ENCODE measurements at places on chromosomes 12 and 14. TPM values are rescaled to one million over a fixed set of nuclear protein-coding genes. Genes with fewer than 3 reads are reported as not detected.

- peaks cover 6% of the 10 kb centered on the region for H3K4me1 ChIP-seq
- no peak overlapping the region for H3K27ac ChIP-seq
- no peak for DNase-seq
- no peaks in the 10 kb centered on the region for H3K36me3 ChIP-seq
- H3K27me3 ChIP-seq, result peaks cover 2% of the 10 kb centered on the region
- H3K4me3 ChIP-seq, result no peak overlapping the region
These were observed 458.8 kb upstream of the SOX5 start for GRCh38 chr12:24408305-24408704.

CABP1 gene
- total RNA-seq, result not detected

GRCh38 chr12:6088921-6089747, 35.3 kb downstream of the VWF start:
- H3K4me3 ChIP-seq, result no peak overlapping the region
- H3K27me3 ChIP-seq, result no peaks in the 10 kb centered on the region
- DNase-seq, result no peak
- no peaks in the 10 kb centered on the region for H3K4me1 ChIP-seq
- H3K27ac ChIP-seq, result no peak overlapping the region
- H3K36me3 ChIP-seq, result no peaks in the 10 kb centered on the region

GRCh38 chr12:125860672-125861288, 795.5 kb downstream of the AACS start:
- no peak for DNase-seq
- H3K4me1 ChIP-seq, result no peaks in the 10 kb centered on the region
- H3K27ac ChIP-seq, result no peak overlapping the region
- H3K27me3 ChIP-seq, result no peaks in the 10 kb centered on the region
- H3K4me3 ChIP-seq, result no peak overlapping the region

GRCh38 chr14:94974893-94975292, 182.4 kb downstream of the DICER1 start:
- no peaks in the 10 kb centered on the region for H3K36me3 ChIP-seq
- no peaks in the 10 kb centered on the region for H3K27me3 ChIP-seq
- H3K27ac ChIP-seq, result no peak overlapping the region
- no peaks in the 10 kb centered on the region for H3K4me1 ChIP-seq

- no peak overlapping the region for H3K27ac ChIP-seq
- no peaks in the 10 kb centered on the region for H3K4me1 ChIP-seq
- H3K4me3 ChIP-seq, result no peak overlapping the region
These were observed 211.5 kb downstream of the PRKD1 start for GRCh38 chr14:29716150-29716549.

PTHLH gene
- not detected for total RNA-seq

AMIGO2 gene
- 10.0 TPM for total RNA-seq

GRCh38 chr12:109476807-109477184, 304 bp downstream of the KCTD10 start:
- peak overlapping the region; percentile 72 for H3K27ac ChIP-seq
- no peaks in the 10 kb centered on the region for H3K27me3 ChIP-seq
- H3K4me1 ChIP-seq, result peaks cover 19% of the 10 kb centered on the region
- H3K36me3 ChIP-seq, result peaks cover 4% of the 10 kb centered on the region
- H3K4me3 ChIP-seq, result peak overlapping the region; percentile 93
- no peak for DNase-seq

- H3K4me1 ChIP-seq, result no peaks in the 10 kb centered on the region
- H3K27me3 ChIP-seq, result peaks cover 11% of the 10 kb centered on the region
- no peaks in the 10 kb centered on the region for H3K36me3 ChIP-seq
These were observed 27.8 kb upstream of the GPR132 start for GRCh38 chr14:105093038-105093430.

AKT1 gene
- total RNA-seq, result 99.7 TPM

- no peaks in the 10 kb centered on the region for H3K4me1 ChIP-seq
- H3K27me3 ChIP-seq, result no peaks in the 10 kb centered on the region
- no peaks in the 10 kb centered on the region for H3K36me3 ChIP-seq
- H3K4me3 ChIP-seq, result no peak overlapping the region
These were observed 32.7 kb upstream of the PRPF39 start for GRCh38 chr14:45051180-45051579.

ALX1 gene
- total RNA-seq, result not detected

LUM gene
- 1.1 TPM for total RNA-seq

DNA sequence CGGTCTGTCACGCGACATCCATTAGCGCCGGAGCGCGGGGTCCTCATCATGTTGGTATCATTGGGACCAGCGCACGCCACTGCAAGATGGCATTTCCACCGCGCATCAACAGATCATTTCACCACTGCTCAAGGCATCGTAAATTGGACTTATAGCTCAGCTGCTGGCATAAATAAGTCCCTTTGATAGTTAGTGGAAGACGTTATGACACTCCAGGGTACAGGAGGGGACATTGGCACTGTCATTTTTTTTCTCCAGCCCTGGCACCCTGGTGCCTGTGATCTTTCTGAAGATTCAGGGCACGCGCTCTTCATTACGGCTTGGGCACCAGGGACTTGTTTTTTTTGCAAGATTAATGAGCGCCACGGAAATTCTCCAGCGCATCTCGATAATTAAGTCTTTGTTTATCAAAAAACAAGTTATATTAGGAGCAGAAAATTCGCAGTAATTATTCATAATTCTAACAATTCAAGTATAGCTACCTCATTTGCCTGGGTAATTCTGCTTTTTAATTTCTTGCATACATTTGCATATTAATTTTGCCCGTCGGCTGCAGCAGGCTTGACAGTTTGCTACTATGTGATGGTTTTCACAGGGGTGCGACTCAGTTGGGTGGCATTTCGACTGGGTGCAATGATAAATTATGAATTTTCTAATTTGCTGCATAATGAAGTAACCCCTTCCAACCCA, 167.7 kb downstream of the VRK1 start:
- no peak for DNase-seq
- no peak overlapping the region for H3K4me3 ChIP-seq
- peak overlapping the region; percentile 78 for H3K27ac ChIP-seq

DNA sequence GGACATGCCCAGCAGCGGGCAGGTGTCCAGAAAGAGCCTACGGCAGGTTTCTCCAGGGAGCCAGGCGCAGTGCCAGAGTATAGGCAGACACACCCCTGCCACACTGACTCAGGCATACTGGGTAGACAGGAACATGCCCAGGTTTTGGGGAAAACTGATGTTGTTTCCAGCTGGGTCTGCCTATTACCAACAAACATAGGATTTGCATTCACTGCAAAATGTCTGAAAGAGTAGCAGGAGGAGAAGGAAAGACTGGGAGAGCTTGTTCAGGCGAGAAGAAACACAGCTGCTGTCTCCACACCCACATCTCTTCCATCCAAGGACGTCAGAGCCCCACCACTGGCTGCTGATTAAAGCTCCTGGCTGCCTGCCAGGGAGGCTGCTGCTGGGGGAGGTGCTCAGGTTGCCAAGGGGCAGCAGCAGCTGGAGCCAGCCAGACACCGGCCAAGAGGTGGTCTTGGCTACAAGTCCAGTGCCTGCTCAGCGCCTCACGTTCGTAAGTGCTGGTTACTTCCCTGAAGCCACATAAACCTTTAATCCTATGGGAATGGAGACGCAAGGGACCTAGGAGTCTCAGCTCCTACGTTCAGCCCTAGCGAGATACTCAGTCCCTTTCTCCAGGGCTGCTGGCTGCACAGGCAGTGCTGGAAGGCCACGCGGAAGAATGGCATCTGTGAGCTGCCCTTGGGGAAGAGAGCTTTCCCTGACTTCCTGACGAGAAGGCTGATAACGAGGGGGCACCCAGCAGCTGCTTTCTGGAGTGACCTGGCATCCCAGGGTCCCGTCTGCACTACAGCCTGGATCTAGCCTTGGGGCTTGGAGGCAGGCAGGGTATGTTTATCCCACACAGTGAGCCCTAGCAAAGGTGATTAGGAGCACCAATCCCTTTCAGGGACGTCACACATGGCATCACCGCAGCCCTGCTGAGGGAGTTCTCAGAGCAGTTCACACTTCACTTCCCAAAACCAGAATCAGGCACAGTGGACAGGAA, 58.1 kb downstream of the PLEKHG3 start:
- H3K4me1 ChIP-seq, result no peaks in the 10 kb centered on the region
- no peaks in the 10 kb centered on the region for H3K36me3 ChIP-seq
- DNase-seq, result no peak
- H3K27ac ChIP-seq, result no peak overlapping the region
- peaks cover 18% of the 10 kb centered on the region for H3K27me3 ChIP-seq
- H3K4me3 ChIP-seq, result no peak overlapping the region

- no peaks in the 10 kb centered on the region for H3K4me1 ChIP-seq
- no peak overlapping the region for H3K27ac ChIP-seq
- no peak for DNase-seq
- H3K36me3 ChIP-seq, result no peaks in the 10 kb centered on the region
These were observed 13.9 kb downstream of the PNMA1 start for GRCh38 chr14:73700325-73700724.

DNA sequence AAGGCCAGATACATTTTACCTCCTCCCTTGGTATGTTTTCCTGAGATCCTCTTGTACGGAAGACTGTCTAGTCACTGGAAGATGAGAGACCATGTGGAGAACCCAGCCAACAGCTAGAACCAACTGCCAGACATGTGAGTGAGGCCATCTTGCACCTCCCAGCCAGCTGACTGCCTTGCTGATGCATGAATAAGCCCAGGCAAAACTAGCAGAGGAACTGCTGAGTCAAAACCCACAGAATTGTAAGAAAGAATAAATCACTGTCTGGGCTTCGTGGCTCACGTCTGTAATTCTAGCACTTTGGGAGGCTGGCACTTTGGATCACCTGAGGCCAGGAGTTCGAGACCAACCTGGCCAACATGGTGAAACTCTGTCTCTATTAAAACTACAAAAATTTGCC, 160.0 kb downstream of the TPH2 start:
- no peaks in the 10 kb centered on the region for H3K36me3 ChIP-seq
- no peaks in the 10 kb centered on the region for H3K4me1 ChIP-seq
- no peak overlapping the region for H3K27ac ChIP-seq
- no peaks in the 10 kb centered on the region for H3K27me3 ChIP-seq

TMEM121 gene
- total RNA-seq, result 3.0 TPM

HOXC12 gene
- not detected for total RNA-seq

DNA sequence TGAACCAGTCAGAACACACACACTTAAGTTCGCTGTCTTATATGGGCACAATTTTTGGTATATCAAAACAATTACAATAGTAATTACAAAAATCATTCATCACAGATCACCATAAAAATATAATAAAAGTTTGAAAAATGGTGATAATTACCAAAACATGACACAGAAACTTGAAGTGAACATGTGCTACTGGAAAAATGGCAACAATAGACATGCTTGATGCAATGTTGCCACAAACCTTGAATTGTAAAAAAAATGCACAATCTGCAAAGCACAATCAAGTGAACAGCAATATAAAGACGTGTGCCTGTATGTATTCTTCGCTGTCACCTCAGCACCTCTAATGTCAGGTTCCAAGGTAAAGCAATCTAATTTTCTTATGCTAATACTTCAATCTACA, 117.6 kb downstream of the PRKD1 start:
- no peaks in the 10 kb centered on the region for H3K4me1 ChIP-seq
- no peak overlapping the region for H3K4me3 ChIP-seq
- no peaks in the 10 kb centered on the region for H3K27me3 ChIP-seq
- no peak overlapping the region for H3K27ac ChIP-seq
- H3K36me3 ChIP-seq, result no peaks in the 10 kb centered on the region

DNA sequence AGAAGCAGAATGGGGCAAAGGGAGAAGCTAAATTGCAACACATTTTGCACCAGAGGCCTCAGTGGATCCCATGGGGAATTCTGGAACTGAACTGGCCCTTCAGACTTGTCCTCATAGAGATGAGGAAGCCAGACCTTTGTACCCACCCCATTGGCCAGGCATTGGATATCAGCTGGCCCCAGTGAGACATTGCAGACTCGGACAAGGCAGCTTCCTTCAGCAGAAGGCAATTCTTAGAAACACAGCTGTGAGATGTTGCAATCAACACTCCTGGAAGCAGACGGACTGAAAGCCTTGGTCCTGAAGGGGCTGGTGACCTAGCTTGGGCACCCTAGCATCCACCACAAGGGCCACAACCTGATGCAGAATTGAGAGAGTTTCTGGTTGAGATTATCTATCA, 218.1 kb downstream of the MSRB3 start:
- no peaks in the 10 kb centered on the region for H3K36me3 ChIP-seq
- peaks cover 3% of the 10 kb centered on the region for H3K27me3 ChIP-seq
- no peak overlapping the region for H3K27ac ChIP-seq
- no peak overlapping the region for H3K4me3 ChIP-seq

DNA sequence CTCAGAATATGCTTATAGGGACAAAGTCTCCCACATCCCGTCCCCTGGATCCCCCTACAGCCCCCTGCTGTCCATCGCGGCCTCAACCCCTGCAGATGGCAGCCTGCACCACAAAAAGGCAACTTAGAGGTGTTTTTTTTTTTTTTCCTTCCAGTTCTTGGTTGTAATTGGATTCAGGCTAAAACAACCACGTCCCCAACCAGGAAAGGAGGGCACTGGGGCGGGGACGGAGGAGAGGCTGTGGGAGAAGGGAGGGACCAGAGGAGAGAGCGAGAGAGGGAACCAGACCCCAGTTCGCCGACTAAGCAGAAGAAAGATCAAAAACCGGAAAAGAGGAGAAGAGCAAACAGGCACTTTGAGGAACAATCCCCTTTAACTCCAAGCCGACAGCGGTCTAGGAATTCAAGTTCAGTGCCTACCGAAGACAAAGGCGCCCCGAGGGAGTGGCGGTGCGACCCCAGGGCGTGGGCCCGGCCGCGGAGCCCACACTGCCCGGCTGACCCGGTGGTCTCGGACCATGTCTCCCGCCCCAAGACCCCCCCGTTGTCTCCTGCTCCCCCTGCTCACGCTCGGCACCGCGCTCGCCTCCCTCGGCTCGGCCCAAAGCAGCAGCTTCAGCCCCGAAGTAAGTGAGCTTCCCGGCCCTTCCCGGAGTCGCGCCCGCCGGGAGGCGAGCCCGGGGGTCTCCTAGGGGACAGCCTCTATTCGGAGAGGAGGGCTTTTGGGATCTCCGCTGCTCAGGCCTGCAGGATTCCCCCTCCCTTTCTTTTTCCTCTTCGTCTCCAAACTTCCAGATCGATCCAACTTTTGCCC, at the start of gene MMP14:
Gene MMP14, plus strand, starts transcription at position 285 of the 813 bp plus-strand sequence. Its CDS starts 233 bp downstream, at position 518.
- H3K4me1 ChIP-seq, result peaks cover 6% of the 10 kb centered on the region
- peaks cover 20% of the 10 kb centered on the region for H3K36me3 ChIP-seq
- H3K4me3 ChIP-seq, result peak within 1 kb of the TSS; percentile 78
- DNase-seq, result no peak
- H3K27me3 ChIP-seq, result peaks cover 45% of the 10 kb centered on the region
- no peak within 1 kb of the TSS for H3K27ac ChIP-seq

DNA sequence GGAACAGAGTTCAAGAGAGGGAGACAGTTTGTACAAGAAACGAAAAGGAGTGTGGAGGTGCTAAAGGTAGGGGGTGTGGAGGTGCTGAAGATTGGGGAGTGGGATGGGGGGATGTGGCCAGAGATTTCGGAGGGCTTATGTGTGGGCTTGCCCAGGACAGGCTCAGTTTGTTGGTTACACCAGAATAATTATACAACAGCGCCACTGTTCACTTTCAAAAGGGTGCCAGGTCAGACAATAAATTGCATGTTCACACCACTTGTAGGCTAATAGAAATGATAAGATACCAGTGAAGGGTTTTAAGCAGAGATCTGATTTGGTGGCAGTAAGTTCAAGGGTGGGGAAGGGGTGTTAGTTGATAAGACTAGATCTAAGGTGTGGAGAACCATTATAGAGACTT, 75.3 kb downstream of the PRKCH start:
- H3K27ac ChIP-seq, result peak overlapping the region; percentile 60
- no peaks in the 10 kb centered on the region for H3K27me3 ChIP-seq
- no peak for DNase-seq
- H3K36me3 ChIP-seq, result peaks cover 35% of the 10 kb centered on the region
- no peak overlapping the region for H3K4me3 ChIP-seq
